Fibroblast of lung (primary cell): ENCODE measurements at places on chromosomes 12 and 14. TPM values are rescaled to one million over a fixed set of nuclear protein-coding genes. Genes with fewer than 3 reads are reported as not detected.
A peak's percentile ranks its signal among the peaks of the same experiment; 100 is the strongest.

ADAMTS20 gene
- not detected in 2 replicates for polyA plus RNA-seq

DNA sequence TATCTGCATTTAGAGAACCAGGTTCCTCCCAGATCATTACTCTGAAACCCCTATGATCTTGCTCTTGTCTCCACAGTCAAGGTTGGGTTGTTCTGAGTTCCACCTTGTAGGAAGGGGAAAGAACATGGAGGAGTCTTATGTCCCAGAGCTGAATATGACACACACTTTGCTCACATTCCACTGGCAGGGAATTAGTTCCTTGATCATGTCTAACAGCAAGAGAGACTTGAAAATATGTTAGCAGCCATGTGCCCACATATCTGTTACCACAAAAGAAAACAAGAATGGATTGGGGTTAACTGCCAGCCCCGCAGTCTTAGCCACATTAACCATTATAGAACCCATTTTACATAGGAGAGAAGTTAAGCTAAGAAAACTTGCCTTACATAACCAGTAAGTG is 71.1 kb upstream of the MDM1 start:
- peak; percentile 31 for DNase-seq

PRH1 gene
- 1.2 and 1.6 TPM in 2 replicates for polyA plus RNA-seq

GRCh38 chr14:58724702-58725101 is 86.9 kb downstream of the DACT1 start:
- DNase-seq, result no peak

PLEKHA5 gene
- 11.7 and 15.5 TPM in 2 replicates for polyA plus RNA-seq

- no peak for DNase-seq
Observed at GRCh38 chr12:51632623-51633022, 41.6 kb downstream of the SCN8A start.

GRCh38 chr12:57270966-57271470 is 20.0 kb upstream of the STAC3 start:
- no peak for DNase-seq
